ENCODE measurements at places on chromosomes 11 and 22. TPM values are rescaled to one million over a fixed set of nuclear protein-coding genes. Genes with fewer than 3 reads are reported as not detected.

GPR83 gene
- total RNA-seq, result 4.2 TPM

DNA sequence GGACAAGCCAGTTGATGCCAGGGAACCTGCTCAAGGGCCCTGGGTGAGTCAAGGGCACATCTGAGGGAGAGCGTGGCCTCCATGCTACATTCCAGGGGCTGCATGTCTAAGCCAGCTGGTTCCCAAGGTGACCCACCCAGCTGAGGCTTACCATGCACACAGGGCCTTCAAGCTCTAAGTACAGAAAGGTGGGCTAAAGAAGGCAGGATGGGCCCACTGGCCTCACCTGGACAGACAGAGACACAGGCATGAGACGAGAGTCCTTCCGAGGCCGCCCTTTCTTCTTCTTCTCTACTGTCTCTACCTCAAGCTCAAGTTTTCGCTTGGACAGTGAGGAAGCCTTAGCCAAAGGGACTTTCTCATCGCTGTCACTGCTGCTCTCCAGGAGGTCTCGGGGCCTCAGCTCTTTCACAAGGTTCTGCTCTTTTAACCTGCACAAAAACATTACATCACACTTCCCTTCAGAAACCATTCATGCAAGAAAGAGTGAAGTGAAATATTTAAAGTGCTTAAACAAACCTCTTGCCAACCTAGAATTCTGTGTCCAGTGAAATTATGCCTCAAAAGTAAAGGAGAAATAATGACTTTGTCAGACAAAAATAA, 69.9 kb downstream of the HIRA start:
- peak overlapping the region; percentile 99 for H3K27ac ChIP-seq
- peaks cover 65% of the 10 kb centered on the region for H3K36me3 ChIP-seq
- peaks cover 65% of the 10 kb centered on the region for H3K4me1 ChIP-seq
- H3K27me3 ChIP-seq, result no peaks in the 10 kb centered on the region
- DNase-seq, result peak; percentile 84

- peak; percentile 54 for DNase-seq
- no peak overlapping the region for H3K4me3 ChIP-seq
- peak overlapping the region; percentile 76 for H3K27ac ChIP-seq
Observed at GRCh38 chr11:64620381-64620971, 29.5 kb downstream of the SLC22A12 start.

FXYD6 gene
- total RNA-seq, result 58.6 TPM

- H3K36me3 ChIP-seq, result no peaks in the 10 kb centered on the region
- no peaks in the 10 kb centered on the region for H3K4me1 ChIP-seq
- H3K27ac ChIP-seq, result no peak overlapping the region
- DNase-seq, result no peak
Observed at GRCh38 chr11:66953081-66953833, 4.9 kb downstream of the PC start.

UPK3A gene
- not detected for total RNA-seq

GRCh38 chr11:118640332-118641154, 33.1 kb downstream of the PHLDB1 start:
- DNase-seq, result peak; percentile 41
- peaks cover 24% of the 10 kb centered on the region for H3K36me3 ChIP-seq
- H3K27ac ChIP-seq, result peak overlapping the region; percentile 63
- peaks cover 47% of the 10 kb centered on the region for H3K4me1 ChIP-seq
- H3K27me3 ChIP-seq, result no peaks in the 10 kb centered on the region

MRGPRX3 gene
- total RNA-seq, result not detected

DNA sequence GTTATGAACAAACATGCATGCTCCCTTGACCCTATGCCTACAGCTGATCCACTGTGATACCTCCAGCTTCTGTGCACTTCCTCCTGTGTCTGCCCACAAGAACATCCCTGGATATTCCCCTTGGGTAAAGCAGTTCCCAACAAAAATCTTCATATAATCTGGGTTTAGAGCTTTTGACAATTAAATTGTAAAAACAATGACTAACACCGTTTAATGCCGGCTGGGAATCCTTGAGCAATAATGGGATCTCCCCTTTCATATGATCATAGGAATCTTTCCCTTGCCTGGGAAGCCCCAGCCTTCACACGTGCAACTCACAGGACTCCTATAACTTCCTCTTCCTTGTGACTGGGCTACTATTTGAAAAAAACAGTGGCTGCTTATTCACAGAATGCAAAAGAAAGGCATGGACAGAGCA, 6.3 kb upstream of the ZC3H12C start:
- no peaks in the 10 kb centered on the region for H3K36me3 ChIP-seq
- H3K27me3 ChIP-seq, result no peaks in the 10 kb centered on the region
- peak overlapping the region; percentile 81 for H3K27ac ChIP-seq
